Activated T-helper 1 cell treated with anti-CD3 and anti-CD28 coated beads, Interleukin-2, amount 50 U/mL, for 16 hours (primary cell): ENCODE measurements at places on chromosomes 5 and 9.

GRCh38 chr5:132425975-132426524 is 56.5 kb downstream of the SLC22A5 start:
- no peak for DNase-seq

- no peak for DNase-seq
Measured at GRCh38 chr9:13904746-13905145, 409.2 kb downstream of the NFIB start.

DNA sequence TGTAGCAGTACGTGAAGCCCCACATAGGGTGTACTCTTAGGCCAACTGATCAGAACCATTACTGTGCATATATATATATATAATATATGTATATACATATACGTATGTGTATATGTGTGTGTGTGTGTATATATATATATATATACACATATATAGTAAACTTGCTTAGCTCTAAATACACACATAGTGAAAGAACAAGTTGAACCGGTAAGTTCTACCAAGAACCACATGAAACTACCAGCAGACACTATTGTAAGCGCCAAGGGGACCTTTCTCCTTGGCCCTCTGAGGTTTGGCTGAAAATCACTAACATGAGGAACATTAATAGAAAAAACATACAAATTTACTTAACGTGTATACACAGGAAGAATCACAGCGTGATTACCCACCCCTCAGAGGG is 1.8 kb upstream of the TARS1 start:
- no peak for DNase-seq

- DNase-seq = no peak
Measured at GRCh38 chr5:122107016-122107415, 22.3 kb upstream of the ZNF474 start.

DNA sequence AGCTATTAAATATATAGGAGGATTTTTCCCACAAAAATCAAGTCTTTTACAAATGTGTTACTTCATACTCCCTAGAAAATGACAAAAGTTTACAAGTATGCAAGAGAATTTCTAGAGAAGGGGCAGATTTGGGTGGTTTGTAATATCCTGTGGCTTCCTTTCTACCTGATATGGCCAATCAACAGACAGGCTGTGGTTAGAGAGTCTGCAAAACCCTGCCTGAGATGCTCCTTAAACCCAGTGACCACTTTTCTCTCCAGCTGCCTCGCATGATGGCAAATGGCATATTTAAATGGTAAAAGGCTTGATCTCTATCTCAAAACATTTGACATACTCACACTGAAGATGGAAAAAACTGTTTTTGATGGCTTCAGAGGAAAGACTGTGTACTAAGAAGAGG is 550.1 kb upstream of the ZNF462 start:
- DNase-seq = no peak

GRCh38 chr9:108691614-108692013 is 164.2 kb downstream of the ACTL7B start:
- DNase-seq = no peak

DNA sequence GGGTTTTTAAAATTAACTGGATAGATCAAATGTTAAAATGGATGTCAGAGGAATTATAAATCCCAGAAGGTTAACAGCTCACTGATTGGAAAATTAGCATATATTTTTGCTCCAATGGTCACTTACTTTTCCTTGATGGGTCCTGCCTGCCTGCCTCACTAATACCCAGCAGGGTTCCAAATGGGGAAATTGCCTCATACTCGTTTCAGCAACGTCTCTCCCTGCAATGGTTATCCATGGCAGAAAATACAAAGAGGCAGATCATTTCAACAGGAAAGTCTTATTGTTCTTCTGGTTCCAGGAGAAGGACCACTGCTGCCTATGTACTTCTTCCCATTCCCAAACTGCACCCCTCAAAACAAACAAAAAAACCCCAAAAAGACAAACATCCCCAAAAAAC is 71.3 kb downstream of the ERP44 start:
- DNase-seq = no peak

DNA sequence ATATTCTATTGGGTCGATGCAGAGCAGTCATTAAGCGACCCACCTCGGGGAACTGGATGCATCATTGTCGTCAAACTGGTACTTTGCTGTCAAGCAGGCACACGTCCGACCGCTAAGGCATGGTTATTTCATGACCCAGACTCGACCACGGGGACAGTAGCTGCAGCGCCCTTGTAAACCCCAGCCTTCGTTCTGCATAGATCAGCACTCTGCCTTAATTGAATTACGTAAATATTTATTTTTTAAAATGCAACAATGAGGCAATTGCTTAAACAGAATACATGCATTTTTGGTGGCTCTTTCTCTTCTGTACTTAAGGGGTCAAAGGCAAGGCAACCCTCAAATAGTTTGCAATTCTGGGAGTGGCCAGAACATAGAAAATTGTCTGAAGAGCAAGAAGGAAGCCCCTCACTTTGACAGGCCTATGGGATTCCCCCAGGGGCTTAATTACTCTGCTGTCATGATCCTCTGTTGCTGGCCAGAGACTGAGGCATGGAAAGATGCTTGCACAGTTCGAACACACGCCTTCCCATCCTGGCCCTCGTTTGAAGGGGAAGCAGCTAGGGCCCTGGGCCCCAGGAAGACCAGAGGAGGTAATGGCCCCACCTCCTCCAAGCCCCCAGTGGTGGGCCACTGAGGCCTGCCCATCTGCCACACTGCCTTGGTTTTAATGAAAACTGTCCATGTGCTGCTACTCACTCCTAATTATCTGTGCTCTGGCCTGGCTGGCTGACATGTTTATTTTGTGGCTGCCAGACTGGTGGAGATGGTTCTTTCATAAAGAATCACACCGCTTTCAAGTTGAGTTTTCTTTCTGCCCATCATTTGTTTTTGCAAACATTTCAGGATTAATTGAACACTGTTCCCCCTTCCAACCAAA is 169.7 kb upstream of the MAST4 start:
- DNase-seq = no peak

DNA sequence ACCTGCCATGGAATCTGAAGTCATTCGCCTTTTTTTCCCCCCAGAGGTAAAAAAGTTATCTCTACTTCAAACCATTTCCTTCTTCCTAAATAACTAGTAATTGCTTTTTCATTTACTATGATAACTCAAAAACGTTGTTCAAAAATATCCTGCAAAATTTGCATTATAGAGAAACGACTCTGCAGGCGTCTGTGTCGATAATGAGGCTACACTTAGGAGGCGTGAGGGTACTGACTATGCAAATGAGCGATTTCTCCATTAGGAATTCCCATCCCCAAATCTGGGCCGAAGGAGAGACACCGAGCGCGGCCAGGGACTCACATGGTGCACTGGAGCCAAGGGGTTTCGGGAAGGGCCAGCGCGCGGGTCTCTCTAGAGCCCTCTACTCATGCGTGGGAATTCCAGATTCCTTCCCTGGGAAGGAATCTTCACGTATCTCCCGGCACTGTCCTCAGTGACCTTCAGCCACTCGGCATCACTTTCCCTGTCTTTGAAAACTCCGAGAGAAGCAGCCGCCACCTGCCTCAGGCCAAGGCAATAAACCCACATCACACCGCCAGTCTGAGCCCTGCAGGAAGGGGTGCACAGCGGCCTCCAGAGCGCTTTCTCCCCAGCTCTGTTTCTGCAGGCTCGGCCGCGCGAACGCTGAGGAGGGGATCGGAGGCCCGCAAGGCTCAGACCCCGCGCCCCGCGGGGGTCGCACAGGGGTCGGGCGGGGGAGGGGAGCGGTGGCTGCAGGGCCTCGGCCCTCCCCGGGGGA is 718 bp upstream of the DENND4C start:
- no peak for DNase-seq

- DNase-seq = no peak
Measured at GRCh38 chr9:85729882-85730281, 11.9 kb downstream of the AGTPBP1 start.

- no peak for DNase-seq
Measured at GRCh38 chr5:54360089-54360488, 49.7 kb upstream of the ARL15 start.

- DNase-seq = no peak
Measured at GRCh38 chr5:38782180-38782835, 63.5 kb upstream of the OSMR start.

GRCh38 chr5:9513827-9514226 is 32.0 kb downstream of the SEMA5A start:
- DNase-seq = no peak

DNA sequence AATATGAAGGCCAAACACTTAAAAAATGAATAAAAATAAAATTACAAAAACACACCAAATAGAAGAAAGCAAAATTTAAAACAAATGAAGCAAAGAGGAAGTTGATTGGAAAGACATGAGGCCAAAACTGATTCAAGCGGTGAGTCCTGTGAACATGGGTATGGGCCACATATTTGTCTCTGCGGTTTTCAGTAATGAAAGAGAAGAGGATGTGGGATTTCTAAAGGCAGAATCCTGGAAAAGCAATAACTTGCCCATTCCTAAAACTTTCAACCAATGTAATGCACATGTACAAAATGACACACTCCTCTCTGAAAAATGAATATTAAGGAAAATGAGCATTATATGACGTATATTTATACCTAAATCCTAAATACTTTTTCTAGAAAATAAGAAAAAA is 263.7 kb downstream of the SEMA5A start:
- no peak for DNase-seq

DNA sequence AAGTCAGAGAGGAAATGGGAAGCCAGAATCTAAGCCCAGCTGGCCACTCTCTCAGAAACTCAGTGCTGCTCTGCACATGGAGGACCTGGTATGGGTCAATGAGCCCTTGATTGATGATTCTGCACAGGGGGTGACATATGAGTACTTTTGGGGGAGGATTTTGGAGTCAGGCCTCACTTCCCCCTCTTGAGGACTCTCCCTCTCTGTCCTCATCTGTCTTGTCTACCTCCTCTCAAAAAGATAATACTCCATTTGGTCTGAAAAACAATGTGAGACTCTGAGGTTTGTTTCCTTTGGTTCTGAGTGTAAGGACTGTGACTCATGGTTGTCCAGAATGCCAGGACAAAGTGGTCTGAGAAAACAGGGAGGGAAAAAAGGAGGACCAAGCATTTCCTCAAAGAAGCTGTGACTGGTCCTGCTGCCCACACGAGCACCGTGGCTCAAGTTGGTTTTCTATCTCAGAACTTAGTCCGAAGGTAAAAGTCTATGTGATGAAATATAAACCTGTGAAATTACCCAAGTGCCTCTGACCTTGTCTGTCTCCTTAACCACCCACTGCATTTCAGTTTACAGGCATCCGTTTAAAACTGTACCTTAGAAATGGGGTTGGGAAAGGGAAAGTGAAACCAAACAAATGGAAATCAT is 11.1 kb downstream of the TTC39B start:
- no peak for DNase-seq

- DNase-seq = no peak
Measured at GRCh38 chr5:76175821-76176403, 92.7 kb downstream of the SV2C start.

- DNase-seq = no peak
Measured at GRCh38 chr9:133952598-133953550, 39.2 kb downstream of the VAV2 start.
